ENCODE measurements at places on chromosomes 1 and 21.
A peak's percentile ranks its signal among the peaks of the same experiment; 100 is the strongest.

GRCh38 chr21:38291874-38292273, 35.1 kb downstream of the KCNJ15 start:
- DNase-seq = no peak

DNA sequence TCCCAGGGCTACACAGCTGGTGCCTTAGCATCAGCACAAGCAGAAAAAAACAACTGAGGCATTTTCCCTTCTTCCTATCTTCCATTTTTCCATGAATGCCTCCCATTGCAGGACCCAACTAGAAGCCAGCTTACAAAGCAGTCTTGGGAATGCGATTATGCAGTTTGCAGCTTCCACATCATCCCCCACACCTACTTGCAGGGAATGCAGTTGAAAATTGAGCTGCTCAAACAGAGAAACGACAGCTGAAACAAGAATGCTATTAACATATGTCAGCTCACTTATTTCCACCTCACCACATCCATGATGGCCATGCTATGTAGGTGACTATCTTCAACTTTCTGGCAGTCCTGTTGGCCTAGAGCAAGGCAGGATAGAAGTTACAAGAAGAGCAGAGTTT, 150.6 kb upstream of the KCTD3 start:
- DNase-seq = no peak

DNA sequence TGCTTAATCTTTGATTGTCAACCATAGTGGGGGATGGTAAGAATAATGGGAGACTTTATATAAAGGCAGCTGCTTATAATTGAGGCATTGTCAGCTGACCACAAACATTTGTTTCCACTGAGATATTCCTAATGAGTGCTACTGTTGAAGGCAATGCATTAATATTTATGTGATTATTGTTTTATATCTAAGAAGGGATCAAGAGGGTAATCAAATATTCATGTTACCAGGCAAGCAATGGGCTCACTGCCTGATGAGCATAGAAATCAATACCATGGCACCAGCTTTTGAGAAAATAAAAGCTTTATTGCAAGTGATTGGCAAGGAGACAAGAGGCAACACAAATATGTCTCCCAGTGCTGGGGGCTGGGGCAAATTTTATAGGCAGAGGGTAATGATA, 706.7 kb upstream of the ADAMTS5 start:
- DNase-seq = no peak

DNA sequence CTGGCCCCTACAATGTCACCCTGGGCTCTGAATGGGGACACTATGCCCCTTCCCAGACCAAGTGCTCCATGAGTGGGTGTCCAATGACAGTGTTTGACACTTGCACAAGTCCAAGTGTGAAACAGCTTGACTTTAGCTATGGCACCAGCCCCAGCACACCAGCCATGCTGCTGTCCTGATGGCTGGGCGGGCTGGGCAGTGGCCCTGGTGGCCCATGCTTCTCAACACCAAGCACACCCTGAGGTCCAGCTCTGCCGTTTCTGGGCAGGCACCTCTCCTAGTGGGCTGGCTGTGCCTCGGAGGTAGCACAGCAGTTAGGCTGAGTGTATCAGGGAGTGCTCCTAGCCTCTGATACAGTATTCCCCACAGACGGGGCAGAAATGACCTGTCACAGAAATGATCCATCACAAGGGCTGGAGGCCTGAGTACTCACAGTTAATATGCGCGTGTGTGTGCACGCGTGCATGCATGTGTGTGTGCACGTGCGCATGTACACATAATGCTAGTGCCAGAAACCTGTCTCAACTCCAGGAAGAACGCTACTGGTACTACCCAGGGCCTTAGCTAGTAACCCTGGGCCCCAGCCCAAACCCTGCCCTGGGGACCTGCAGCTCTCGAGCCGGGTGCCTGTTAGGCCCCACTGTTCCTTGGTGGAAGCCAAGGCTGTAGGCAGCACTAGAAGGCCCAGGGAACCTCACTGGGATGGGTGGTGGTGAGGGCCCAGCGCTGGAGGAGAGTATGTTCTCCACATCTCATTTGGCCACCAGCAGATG, 134.0 kb downstream of the DMRTB1 start:
- DNase-seq = no peak

GRCh38 chr1:206002160-206002559, 1.0 kb downstream of the RAB7B start:
- no peak for DNase-seq

GRCh38 chr1:8166406-8166805, 140.3 kb upstream of the ERRFI1 start:
- DNase-seq = no peak

- DNase-seq = no peak
Observed at GRCh38 chr1:47444297-47444561, 6.4 kb downstream of the FOXD2 start.

DNA sequence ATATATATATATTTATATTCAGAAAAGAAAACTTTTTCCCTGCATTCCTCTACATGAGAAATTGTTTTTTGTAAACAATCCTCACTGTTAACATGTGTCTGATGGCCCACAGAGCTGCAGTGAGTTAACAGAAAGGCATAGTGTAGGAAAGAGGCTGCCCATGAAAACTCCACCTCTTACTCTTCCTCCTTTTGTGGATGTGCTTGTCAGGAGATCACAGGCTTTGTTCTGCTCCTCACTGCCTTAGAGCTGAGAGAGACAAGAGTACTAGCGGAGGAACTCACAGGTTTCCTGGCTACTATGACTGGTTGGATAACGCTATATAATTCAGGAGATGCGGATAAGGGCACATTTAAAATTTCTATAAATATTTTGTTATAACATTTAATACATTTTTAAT, 200.6 kb downstream of the BRINP3 start:
- DNase-seq = no peak

GRCh38 chr1:109767637-109768334, 4.1 kb upstream of the EPS8L3 start:
- no peak for DNase-seq

DNA sequence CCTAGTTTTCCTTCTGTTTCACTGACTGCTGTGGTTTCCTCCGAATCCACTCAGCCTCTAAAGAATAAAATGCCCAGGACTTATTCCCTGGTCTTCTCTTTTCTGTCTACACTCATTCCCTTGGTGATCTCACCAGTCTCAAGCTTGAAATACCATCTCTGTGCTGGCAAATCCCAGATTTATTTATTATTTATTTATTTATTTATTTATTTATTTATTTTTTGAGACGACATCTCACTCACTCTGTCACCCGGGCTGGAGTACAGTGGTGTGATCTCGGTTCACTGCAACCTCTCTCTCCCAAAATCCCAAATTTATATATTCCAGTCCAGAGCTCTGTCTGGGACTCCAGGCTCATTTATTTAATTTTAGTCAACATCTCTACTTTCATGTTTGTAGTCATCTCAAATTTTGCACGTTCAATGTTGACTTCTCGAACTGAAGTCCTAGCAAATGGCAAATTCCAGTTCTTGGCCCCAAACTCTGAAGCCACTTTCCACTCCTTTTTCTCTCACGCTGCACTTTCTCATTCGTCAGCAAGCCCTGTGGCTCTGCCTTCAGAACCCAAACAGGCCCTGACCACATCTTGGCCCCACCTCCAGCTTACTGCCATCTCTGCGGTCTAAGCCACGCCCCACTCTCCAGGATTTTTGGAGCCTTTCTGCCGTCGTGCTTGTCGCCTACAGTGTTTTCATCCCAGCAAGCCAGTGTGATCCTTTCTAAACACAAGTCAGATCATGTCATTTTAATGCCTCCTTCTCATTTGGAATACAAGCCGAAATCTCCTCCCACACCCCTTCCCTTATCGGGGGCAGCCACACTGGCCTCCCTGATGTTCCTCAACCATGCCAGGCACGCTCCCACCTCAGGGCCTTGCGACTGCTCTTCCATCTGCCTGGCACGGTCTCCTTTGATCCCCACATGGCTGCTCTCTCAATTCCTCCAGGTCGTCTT, 14.2 kb upstream of the TENT5B start:
- DNase-seq = peak; percentile 81

DNA sequence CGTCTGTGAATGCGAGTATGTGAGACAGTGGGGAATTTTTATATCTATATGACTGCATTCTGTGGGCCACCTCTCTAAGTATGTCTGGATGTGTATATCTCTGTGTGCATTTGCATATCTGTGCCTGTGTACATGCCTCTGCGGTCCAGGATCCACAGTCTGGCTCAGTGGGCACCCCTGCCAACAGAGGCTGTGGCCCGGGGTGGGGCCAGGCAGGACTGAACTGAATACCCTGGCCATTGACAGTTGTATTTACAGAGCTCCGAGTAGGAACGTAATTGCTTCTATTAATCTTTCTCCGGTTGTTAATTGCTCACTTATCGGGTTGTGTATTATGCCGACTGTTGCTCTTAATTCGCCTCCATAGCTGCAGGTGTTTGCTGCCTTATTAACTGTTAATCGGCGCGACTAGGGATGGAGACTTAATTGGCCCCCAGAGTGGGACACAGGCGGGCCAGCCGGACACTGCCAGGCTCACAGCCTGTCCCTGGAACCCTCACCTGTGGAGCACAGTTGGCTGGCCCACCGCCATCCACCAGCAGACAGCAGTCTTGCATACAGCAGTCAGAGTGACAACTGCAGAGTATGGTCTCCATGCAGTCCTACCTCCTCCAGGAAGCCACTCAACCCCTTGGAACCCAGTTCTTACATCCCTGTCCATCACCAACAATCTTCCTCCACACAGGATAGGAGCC, 22.4 kb upstream of the ADGRB2 start:
- no peak for DNase-seq

Measured in DMS53 (cell line).